Kidney (tissue), 22 donors: ENCODE measurements at places on chromosomes 7 and 10. TPM values are rescaled to one million over a fixed set of nuclear protein-coding genes. Genes with fewer than 3 reads are reported as not detected.
A peak's percentile ranks its signal among the peaks of the same experiment; 100 is the strongest.

DNA sequence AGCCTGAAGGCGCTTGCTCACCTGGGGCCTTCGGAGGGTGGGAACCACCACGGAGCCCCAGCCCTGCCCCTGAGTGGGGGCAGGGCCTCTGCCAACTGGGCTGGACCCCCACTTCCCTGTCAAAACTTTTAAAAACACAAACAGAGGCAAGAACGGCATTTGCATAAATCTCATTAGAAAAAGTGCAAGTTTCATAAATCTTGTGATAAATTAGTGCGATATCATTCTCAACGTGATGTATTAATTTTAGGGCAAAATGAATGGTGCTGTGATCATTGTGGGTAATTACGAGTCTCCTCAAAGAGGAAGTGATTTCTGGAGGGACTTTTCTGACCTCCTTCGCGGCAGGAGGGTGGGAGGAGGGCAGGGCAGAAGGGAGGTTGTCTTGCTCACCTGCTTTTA lies 98.3 kb downstream of the CDH23 start:
- DNase-seq = no peak

PODXL gene
- total RNA-seq = 114 TPM

DNA sequence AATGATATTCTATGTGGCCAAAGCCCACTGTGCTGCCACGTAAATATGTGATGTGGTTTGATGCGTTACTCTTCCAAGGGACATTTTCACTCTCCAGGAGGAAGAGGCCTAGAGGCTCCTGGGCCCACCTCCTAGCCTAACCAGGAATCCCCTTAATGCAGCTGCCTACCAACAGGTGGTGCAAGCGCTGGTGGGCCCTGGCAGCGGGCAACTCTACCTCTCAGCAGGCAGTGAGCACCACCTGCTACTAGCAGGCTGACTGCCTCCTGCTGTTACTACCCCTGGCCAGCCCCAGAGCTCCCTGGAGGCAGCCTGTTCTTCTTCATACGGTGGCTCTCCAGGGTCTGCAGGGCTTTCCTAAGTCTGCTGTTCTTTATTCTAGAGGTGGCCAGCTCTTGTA lies 62.8 kb downstream of the CDH23 start:
- DNase-seq = no peak

DNA sequence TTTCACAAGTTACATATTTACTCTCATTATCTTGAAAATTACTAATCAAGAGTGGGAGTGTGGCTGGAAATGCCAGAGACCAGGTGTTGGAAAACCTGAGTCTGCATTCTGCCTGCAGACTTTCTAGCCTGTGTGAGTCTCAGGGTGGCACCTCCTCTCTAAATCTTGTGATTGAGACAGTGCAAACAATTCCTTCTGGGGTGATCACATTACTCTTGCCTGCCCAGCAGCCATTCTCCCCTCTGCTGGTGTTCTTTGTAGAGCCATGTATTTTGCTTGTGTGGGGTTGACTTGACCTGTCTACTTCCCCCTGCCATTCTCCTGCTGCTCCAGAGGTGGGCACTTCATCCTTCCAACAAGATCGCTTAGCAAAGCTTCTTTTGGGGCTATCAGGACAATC lies 101.1 kb downstream of the RAPGEF5 start:
- DNase-seq = peak; percentile 72

GRCh38 chr7:25933921-25934320 lies 218.1 kb upstream of the NFE2L3 start:
- no peak for DNase-seq

- DNase-seq = no peak
Observed at GRCh38 chr7:49125246-49125645, 200.9 kb downstream of the CDC14C start.

GRCh38 chr7:46192271-46192670 lies 271.2 kb upstream of the IGFBP3 start:
- no peak for DNase-seq
